ENCODE measurements at places on chromosomes 2 and 18.

GRCh38 chr18:3810296-3810695, 360.3 kb downstream of the TGIF1 start:
- DNase-seq, result no peak

- DNase-seq, result no peak
Observed at GRCh38 chr2:235951982-235952381, 216.2 kb downstream of the GBX2 start.

- DNase-seq, result no peak
Observed at GRCh38 chr18:62682371-62682770, 33.0 kb upstream of the PHLPP1 start.

GRCh38 chr2:68813596-68813995, 57.6 kb downstream of the BMP10 start:
- DNase-seq, result no peak

DNA sequence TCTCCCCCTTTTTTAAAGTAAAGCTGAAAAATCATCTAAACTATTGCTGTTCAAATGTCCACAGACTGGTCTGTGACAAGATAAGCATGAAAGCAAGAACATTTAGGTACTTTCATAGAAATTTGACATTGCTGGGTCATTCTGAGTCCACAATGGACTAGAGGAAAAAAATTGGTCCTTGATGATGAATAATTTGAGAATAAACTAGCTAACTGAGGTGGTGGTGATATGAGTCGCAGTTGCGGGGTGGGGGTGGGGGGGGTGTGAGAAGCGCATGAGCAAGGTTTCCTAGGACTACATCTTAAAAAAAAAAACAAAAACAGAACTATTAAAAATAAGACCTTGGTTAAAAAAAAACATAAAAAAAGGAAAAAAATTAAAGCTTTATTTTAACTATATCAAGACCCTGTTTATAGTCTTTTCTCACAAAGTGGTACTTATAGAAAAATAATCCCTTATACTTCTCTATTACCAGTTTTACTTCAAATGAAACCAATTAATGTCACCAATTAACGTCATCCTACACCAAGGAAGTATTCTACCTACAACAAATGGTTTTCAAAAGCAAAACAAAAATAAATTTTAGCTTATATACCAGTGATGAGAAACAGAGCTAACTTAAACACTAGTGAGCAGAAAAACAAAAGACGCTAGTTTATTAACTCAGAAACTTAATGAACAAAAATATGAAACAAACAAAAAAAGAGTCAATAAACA, 88.1 kb downstream of the ASXL2 start:
- DNase-seq, result no peak

DNA sequence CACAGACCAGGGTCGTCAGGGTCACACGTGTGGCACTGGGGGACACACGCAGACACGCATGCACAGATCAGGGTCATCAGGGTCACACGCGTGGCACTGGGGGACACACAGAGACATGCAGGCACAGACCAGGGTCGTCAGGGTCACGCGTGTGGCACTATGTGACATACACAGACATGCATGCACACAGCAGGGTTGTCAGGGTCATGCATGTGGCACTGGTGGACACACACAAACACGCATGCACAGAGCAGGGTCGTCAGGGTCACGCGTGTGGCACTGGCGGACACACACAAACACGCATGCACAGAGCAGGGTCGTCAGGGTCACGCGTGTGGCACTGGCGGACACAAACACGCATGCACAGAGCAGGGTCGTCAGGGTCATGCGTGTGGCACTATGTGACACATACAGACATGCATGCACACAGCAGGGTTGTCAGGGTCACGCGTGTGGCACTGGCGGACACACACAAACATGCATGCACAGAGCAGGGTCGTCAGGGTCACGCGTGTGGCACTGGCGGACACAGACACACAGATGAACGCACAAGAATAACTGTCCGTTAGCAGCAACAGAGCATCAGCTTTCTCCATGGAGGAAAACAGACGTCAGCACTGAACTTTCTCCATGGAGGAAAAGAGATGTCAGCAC, 34.9 kb downstream of the HDAC4 start:
- no peak for DNase-seq

DNA sequence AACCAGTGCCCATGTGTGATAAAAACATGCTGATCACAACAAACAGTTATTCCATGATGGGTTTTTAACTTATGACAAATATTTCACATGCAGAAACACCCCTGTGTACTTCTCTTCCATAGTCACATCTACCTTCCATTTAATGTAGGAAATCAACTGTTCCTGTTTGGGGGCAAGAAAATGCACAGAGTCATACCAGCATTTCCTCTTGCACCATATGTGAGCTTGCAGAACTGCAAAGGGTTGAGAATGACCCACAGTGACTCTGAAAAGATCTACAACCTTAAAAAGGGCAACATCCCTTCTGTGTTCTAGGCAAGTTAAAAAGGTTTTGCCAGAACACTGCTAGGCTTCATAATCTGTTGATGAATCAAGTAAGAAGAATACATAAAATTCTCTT, 9.9 kb downstream of the BMP10 start:
- DNase-seq, result no peak

- no peak for DNase-seq
Observed at GRCh38 chr2:118667964-118668363, 179.5 kb downstream of the EN1 start.
